ENCODE measurements at places on chromosomes 2 and 18.

- no peak for DNase-seq
Measured at GRCh38 chr2:166959556-166959955, 71.3 kb downstream of the XIRP2 start.

- DNase-seq = peak; percentile 72
Measured at GRCh38 chr2:199850718-199851500, at the start of gene FTCDNL1. Gene FTCDNL1 (minus strand): TSS chr2:199851192. CDS start chr2:199848962, 2,230 bp downstream.

DNA sequence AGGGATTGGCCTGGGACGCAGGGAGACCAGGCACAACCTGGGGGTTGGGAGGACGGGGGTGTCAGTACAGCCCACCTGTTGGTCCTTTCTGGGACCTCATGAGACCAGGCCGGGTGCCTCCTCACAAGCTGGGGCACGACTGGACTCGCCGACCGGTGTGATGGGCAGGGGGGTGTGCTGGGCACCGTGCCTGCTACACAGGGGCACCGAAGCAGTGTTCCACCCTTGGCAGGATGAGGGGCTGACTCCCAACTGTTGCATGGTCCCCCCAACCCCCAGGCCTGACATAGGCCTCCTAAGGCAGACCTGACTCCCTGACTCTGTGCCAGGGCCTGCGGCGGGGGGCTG lies 256.7 kb downstream of the ATAD2B start:
- no peak for DNase-seq

DNA sequence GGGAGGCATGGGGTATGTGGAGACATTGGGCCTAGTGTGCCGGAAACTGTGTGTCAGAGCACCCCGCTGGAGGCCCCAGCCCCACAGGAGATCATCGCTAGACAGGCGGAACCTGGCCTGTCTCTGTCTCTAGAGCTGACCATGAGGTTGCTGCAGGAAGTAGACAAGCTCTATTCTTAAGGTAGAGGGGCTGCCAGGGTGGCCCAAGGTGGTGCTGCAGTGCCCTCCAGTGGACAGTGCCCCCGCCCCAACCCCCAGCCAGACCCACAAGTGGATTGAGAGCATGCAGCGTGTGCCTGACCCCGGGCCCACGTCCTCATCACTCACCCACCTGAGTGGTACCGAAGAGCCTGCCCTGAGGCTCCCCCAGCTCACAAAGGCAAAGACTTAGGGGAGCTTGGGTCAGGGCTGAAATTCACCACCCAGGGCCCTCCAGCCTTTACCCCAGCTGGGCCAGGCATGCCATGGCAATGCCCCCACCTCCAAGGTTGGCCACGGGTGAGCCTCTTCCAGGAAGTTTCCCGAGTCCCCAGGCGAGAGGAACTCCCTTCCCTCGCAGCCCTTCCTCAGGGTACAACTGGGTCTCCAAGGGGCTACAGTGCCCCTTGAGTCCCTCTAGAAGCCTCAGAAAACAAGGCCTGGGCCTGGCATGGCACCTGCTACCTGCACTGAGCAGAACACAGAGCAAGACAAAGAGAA lies 155.0 kb downstream of the TTC32 start:
- DNase-seq = no peak

GRCh38 chr2:79432731-79433146 lies 80.1 kb upstream of the CTNNA2 start:
- DNase-seq = no peak

GRCh38 chr18:46950064-46950656 lies 32.8 kb downstream of the KATNAL2 start:
- no peak for DNase-seq

GRCh38 chr2:16006537-16007166 lies 66.3 kb downstream of the MYCN start:
- DNase-seq = no peak

- no peak for DNase-seq
Measured at GRCh38 chr2:238739668-238740067, 108.2 kb upstream of the TWIST2 start.

DNA sequence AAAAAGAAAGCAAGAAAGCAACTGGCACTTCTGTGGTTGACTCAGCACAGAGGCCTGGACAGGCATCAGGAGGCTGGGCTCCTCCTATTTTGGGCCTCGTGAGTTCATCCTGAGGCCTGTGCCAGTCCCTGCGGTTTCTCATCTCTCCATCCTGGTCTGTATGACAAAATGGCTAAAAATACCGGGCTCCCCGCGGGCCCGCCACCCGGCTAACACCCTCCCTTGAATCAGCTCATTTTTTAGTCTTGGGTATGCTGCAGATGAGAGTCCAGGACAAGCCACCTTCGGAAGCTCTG lies 62.3 kb upstream of the YWHAQ start:
- DNase-seq = no peak

- DNase-seq = no peak
Measured at GRCh38 chr2:136482966-136483365, 282.4 kb upstream of the THSD7B start.

GRCh38 chr2:120005834-120006521 lies 6.9 kb upstream of the EPB41L5 start:
- no peak for DNase-seq

- no peak for DNase-seq
Measured at GRCh38 chr18:39166776-39167175, 1601.2 kb upstream of the CELF4 start.

DNA sequence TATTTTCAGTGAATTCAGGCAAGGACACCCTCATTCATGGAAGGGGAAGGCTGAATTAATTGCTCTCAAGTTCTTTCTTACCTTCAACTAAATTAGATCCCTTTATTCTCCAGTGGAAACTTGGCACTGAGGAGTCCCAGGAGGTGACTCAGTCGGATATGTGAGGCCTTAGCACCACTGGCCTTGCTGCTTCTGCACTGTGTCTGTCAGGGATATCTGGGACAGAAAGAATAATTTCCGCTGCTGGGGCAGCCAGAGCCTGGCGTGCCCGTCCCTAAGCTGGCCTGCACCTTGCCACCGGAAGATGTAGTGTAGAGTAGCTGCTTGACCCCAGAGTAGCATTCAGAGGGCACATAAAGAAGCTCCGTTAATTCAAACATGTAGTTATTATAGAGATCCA lies 53.4 kb downstream of the LIMS1 start:
- DNase-seq = no peak

- DNase-seq = no peak
Measured at GRCh38 chr2:20322527-20323300, 27.9 kb downstream of the PUM2 start.

GRCh38 chr2:201669865-201670264 lies 26.6 kb upstream of the TMEM237 start:
- no peak for DNase-seq

DNA sequence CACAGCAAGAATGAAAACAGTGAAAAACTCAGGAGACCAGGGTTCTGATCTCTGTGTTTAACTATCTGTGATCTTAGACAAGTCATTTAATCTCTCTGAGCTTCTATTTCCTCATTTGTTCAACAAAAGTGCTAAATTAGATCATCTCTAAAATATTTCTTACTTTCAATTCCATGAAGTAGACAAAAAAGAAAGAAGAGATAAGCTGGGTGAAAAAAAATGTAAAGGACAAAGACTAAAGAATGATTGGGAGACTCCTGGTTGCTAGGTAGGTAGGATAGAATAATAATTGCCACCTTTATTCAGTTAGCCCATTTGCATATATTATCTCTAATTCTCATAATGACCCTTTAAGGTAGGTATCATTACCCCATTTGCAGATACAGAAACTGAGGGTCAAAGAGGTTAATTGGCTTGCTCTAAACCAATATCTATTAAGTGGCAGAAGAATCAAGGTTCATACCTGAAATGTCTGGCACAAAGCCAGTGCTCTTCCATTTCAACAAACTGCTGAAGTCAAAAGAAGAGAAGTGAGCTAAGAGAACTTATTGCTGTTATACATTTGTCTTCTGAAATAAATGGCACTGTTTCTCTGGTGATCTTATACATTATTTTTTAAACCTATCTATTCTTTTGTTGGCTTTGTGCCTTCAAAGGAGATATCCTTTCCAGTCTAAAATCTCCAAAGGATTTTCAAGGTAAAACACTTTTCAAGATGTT lies 141.7 kb downstream of the OTX1 start:
- DNase-seq = no peak

DNA sequence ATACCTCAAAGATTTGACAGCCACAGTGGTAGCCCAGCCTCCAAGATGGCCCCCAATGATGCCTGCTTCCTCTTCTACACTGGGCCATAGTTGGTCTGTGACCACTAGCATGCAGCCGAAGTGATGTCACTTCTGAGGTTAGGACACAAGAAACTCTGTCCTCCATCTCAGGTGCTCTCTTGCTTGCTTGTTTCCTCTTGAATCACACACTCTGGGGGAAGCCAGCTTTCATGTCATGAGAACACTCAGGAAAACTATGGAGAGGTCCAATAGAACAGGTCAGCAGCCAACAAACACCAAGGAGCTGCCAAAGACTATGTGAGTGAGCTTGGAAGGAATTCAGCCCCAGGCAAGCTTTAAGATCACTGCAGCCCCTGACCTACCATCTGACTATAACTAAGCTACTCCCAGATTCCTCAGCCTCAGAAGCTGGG lies 3.3 kb upstream of the ADAM17 start:
- no peak for DNase-seq

GRCh38 chr18:48621815-48622555 lies 83.2 kb downstream of the CTIF start:
- no peak for DNase-seq

GRCh38 chr18:27921904-27922751 lies 254.8 kb downstream of the CDH2 start:
- DNase-seq = no peak

DNA sequence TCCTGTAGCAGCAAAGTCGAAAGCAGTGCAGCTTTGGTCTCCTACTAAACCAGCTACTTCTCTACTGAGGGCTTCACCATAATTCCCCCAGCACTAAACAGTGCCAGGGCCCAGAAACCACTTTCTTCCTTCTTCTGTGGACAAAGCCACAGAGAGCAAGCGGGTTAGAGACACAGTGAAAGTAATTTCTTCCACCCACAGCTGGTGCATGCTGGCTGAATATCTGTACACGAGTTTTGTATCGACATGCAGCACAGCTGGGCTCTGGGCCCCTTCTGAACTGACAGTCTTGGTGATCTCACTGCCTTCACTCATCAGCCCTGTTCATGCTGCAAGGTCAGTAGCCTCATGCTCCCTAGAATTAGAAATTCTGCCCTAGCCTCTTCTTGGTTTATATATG lies 74.0 kb upstream of the SULT1C3 start:
- DNase-seq = no peak

DNA sequence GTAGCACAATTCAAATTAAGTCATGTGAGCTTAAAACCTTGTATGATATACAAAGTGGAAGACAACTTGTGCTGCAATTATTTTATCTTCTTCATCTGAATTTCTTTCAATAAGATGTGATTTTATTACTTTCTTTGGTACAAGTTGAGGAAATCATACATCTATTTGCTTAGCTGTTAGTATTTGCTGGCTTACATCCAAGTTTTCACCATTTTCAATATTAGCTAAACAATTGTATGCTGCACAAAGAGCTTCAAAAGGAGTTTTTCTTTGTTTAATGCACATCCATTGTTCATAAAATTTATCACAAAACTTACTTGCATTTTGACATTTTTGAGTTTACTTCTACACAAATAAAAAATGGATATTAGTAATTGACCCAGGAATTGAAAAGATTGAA lies 40.9 kb downstream of the SCN9A start:
- no peak for DNase-seq

DNA sequence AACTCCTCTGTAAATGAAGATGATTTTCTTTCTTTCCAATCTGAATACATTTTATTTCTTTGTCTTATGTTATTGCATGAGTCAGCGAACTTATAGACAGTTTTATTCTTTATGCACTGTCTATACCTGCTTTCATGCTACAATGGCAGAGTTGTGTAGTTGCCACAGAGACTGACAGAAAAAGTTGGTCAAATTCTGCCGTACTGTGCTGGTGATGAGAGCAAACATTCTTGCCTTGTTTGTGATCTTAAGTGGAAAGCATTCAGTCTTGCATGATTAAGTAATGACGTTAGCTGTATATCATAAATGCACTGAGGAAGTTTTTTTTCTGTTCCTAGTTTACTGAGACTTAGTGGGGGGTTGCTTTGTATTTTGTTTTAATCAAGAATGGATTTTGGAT lies 32.9 kb downstream of the ZC3H15 start:
- DNase-seq = no peak

DNA sequence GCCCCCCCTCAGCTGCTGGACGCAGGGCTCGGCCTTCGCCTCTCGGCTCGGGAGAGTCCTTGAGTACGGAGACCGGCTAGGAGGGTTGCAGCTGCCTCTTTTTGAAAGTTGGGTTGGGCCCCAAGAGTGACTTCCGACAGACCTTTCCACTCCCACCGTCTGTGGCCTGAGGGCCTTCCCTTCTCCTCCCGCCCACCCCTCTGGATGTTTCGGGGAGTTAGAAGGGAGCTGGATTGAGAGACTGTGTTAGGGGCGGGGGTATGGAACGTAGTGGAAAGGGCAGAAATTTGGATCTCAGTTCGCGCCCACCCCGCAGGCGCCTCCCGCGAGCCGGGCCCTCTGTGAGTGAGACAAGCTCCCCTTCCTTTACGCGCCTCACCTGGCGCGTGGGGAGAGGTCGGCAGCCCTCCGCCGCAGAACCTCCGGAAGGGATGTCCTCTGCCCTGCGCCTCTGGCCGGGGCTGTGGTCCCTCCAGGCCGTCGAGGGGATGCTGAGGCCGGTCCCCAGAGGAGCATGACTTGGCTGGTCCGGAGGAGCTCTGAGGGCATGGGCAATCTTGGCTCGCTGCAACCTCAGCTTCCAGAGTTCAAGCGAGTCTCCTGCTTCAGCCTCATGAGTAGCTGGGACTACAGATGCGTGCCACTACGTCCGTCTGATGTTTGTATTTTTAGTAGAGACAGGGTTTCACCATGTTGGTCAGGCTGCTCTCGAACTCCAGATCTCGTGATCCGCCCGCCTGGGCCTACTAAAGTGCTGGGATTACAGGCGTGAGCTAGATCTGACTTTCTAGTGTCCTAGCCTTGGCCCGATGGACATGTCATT lies 15.9 kb downstream of the C2orf74 start:
- peak; percentile 40 for DNase-seq

DNA sequence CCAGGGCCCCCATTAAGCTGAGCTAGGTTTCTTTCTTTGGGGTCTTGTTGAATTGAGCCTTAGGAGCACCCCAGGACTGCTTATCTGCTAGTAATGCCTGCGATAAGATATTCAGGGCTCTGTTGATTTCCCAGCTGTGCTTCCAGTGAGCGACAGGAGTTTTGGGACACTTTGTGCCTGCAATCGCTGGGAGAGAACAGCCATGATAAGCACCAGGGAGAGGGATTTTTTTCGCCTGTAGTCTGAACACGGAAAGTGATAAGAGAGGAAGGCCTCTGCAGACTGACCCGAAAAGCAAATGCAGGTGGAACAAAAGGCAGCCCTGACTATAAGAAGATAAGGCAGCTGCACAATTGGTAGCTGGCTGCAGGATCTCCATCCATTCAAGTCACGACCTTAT lies 244.3 kb downstream of the CNTNAP5 start:
- no peak for DNase-seq

DNA sequence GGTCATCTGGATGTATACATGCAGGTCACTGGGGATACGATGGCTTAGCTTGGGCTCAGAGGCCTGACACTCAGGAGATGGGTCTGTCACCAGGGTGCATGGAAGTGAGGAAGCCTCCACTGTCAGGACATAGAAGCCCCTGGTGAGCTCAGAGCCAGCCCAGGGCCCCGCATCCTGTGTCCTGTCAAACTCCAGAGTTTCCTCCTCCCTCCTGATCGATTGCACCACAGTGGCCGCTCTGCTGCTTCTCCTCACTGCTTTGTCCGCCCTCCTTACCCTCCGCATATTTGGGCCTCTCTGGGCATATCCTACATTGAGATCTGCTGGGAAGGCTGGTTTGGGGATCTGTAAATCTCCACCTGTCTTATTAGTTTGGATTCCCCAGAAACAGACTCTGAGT lies 37.5 kb upstream of the ATG16L1 start:
- no peak for DNase-seq

- DNase-seq = no peak
Measured at GRCh38 chr2:230184727-230185578, 34.8 kb downstream of the SP110 start.
